ENCODE measurements at places on chromosomes 6 and 20.

DNA sequence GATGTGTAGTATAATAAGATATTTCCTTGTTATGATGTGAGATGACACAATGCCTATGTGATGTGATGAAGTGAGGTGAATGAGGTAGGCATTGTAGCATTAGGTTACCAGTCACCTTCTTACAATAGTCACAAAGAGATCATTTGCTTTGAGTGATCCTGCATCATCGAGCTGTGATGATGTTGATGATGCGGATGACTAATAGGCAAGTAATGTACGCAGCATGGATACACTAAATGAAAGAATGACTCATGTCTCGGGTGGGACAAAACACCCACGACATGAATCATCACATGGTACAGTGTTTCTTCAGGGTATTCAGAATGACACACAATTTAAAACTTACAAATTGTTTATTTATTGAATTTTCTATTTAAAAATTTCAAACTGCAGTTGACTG is 806.3 kb upstream of the GJE1 start:
- DNase-seq = no peak

DNA sequence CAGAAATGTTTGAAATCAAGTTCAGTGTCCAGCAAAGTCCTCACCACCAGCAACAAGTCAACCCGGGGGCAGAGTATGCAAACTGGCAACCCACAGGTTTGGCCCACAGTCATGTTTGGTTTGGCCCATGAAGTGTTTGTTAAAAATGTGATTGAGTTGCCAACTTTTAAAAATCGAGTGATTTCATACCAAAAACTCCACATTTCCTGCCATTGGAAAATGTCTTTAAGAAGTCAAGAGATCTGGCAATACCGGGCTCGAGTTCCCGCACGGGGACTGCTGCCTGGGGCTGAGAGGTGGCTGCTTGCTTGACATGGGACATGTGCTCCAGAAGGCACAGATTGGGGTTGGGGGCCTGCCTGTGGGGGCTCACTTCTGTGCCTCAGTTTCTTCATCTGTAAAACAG is 36.1 kb downstream of the PREX1 start:
- no peak for DNase-seq

DNA sequence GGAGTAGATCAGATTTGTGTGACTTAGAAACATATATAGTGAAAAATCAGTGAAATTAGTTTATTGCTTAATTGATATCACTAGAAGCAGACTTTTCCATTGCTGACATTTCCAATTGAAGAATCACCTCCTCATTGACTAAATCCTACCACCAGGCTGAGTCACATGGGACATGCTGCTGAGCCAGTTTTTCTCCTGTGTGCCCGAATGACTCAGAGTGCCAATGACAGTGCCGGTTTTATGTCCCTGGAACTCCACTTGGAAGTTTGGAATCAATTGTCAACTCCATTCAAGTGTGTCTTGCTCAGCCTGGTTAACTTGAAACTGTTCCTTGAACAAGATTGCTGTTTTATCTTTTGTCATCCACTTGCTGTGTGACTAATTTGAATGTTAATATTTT is 316.1 kb upstream of the PRDM1 start:
- DNase-seq = no peak

GRCh38 chr20:50968289-50968688 is 9.7 kb downstream of the MOCS3 start:
- DNase-seq = no peak

- DNase-seq = no peak
Measured at GRCh38 chr6:158313989-158314388, 1.7 kb downstream of the TULP4 start.

DNA sequence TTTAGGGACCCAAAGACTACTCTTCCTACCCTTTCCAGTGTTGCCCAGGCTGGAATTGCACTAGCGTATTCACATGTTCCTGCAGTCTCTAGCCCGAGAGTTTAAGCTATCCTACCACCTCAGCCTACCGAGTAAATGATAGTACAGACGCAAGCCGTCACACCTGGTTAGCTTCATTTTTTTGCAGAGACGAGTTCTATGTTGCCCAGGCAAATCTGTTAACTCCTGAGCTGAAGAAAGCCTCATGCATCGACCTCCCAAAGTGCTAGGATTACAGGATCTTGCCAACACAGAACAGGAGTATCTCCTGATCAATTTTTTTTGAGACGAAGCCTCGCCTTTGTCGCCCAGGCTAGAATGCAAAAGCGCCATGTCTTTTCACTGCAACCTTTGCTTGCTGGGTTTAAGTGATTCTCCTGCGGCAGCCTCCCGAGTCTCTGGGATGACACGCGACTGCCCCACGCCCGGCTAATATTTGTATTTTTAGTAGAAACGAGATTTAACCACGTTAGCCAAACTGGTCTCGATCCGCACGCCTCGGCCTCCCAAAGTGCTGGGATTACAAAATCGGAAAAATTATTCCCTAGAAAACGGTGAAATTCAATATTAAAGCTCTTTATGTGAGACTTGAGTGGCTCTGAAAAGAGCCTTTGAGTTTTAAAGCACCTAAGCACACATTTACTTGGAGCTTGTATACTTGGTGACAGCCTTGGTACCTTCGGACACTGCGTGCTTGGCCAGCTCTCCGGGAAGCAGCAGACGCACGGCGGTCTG is 128.5 kb downstream of the HFE start:
- DNase-seq = no peak

DNA sequence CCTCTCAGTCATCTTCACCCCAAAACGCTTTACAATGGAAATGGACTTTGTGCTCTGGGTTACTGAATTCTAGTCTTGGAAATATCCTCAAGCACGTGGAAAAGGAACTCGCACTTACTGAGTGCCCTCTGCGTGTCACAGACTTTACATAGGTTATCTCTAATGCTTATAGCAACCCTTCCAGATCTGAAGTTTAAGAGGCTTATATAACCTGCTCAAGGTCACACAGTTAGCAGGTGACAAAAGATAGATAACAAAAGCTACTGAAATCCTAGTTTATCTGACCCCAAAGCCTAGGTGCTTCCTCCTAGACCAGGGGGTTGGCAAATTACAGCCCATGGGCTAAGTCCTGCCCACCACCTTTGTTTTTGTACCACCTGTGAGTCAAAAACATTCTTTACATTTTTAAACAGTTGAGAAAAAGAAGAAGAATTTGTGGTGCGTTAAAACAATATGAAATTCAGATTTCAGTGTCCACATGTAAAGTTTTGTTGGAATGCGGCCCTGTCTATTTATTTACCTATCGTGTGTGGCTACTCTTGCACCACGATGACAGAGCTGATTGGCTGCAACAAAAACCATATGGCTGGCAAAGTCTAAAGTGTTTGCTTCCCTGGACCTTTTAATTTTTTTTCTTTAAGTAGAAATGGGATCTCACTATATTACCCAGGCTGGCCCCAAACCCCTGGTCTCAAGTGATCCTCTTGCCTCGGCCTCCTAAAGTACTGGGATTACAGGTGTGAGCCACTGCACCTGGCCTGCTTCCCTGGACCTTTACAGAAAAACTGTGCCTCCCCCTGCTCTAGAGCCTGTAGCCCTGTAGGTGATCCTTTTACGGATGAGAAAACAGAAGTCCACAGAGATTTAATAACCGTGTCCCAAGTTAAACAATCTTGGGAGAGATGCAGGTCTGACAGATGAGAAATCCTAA is 110.2 kb upstream of the RREB1 start:
- DNase-seq = no peak

- DNase-seq = no peak
Measured at GRCh38 chr20:47667531-47668312, 117.6 kb downstream of the SULF2 start.

GRCh38 chr6:118896339-118897136 is 2.6 kb downstream of the ASF1A start:
- DNase-seq = no peak

DNA sequence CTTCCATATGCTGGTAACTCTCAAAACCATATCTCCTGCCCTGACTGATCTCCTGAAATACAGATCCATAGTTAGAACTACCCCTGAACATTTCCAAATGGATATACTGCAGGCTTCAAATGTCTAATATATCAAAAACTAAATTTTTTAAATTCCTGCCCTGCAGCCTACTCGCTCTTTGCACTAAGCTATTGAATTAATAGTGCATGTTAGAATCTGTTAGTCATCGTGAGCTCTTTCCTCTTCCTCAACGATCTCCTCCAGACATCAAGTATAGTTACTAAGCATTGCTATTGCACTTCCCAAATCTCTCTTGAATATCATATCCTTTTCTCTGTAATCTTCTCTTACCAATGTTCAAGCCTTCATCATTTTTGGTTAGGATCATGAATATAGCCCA is 26.0 kb upstream of the RSPO3 start:
- no peak for DNase-seq

DNA sequence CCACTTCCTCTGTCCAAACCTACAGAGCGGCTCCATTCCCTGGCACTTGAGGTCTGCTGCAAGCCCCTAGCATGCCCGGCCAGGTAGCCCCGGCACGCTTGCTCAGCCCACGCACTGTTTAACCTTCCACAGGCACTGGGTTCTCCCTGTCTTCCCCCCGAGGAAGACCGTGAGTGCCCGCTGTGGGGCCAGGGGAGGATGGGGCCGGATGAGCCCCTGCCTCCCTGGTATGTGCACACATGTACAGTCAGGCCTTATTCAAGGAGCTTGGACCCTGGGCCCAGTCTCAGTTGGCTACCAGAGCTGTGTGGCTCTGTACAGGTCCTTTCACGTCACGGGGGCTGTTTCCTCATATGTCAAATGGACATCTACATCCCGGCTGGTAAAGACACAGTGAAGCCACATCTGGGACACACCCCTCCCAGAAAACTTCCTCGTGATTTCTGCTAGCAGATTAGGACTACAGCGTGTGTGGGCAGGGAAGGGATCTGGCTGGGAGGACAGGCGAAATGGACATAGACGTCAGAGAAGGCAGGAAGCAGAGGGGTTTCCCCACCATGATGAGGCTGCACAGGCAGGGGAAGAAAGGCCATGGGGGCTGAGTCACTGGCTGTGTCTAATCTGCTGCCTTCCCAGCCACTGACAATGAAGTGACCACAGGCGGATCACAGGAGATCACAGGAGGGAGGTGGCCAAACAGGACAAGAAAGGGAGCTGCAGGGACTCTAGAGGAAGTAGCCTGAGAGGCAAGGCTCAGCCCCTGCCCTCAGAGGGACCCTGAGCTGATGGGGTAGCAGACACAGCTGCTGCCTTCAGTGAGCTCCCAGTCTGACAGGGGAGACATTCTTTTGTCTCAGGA is 62.9 kb downstream of the MRPL14 start:
- no peak for DNase-seq

- DNase-seq = no peak
Measured at GRCh38 chr6:63671098-63671754, 35.6 kb downstream of the PHF3 start.

DNA sequence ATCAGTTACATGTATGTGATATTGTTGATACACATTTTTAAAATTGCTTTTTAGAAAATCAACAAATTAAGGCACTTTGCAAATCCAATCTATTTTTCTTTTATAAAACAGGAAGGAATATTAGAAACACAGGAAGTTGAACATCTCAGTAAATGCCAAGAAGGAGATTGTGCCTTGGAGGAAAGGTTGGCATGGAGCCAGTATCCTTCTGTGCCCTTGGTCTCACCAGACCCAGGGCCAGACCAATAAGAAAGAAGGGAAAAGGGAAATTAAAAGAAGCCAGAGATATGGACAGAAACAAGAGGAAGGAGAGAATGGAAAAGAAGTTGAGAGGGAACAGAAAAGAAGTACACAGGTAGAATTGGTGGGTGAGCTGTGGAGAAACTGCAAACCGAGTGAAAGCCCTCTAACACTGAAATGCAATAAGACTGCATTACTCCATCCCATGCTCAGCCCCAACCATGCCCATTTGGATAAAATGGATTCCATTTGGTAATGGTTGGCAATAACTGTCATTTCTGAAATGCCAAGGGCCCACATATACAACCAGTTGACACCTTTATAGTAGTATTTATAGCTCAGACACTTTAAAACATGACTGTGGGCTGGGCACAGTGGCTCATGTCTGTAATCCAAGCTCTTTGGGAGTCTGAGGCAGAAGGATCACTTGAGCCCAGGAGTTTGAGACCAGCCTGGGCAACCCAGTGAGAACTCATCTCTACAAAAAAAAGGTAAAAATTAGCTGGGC is 133.8 kb downstream of the GMPR start:
- DNase-seq = no peak

DNA sequence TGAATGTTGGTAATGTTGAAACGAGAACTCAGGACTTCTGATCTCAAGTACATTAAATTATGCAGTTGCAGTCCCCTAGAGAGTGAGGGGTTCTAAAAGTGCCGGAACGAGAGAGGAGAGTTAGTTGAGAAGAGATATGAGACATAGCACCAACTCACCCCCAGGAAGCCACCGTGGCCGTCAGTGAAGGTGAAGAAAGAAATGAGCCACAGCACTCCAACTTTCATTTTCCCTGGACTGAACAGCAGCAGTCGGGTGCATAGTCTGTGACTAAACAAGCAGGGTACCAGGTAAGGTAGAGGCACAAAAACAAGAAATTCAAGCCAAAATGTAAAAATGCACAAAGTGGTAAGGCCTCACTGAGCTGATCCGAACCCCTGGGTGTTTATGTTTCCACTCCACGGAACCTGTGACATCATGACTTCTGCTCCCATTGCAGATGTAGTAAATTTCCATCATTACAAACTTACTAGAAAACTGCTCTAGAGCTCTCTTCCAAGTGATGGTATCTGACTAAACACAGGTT is 13.2 kb downstream of the ADGRF1 start:
- no peak for DNase-seq

GRCh38 chr6:150004101-150004782 is 21.1 kb downstream of the RAET1L start:
- no peak for DNase-seq

GRCh38 chr20:57829336-57829735 is 119.5 kb upstream of the PMEPA1 start:
- no peak for DNase-seq

- DNase-seq = no peak
Measured at GRCh38 chr6:108441141-108441540, 119.6 kb upstream of the FOXO3 start.

- DNase-seq = no peak
Measured at GRCh38 chr6:34982424-34982852, 93.4 kb downstream of the ANKS1A start.

DNA sequence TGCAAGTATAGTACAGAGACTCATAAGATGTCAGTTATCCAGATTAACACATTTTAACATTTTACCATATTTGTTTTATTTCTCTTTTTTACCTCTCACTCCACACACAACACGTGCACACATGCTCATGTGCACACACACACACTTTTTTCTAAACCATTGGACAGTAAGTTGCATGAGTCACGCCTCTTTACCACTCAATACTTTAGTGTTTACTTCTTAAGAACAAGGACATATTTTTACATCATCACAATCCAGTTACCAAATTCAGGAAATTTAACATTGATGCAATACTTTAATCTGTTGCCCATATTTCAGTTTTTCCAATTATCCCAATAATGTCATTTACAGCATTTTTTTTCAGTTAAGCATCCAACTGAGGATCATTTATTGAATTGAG is 109.0 kb downstream of the RIN2 start:
- DNase-seq = no peak

DNA sequence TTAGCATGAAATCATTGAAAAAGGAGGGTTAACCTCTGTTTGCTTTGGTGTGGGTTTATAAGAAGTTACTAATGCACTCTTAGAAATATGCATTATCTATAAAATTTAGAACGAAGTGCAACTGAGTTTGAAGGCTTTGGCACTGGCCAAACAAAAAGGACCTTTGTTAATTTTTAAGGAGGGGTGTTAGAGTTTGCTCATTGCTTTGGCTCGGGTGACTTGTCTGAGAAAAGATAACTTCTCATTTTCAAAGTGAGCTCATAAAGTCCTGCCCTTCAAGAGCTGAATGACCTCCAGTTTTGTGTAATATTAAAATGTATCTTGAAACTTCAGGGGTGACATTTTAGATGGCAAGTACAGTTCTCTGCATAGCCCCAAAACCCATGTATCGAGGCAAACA is 25.9 kb downstream of the NEDD9 start:
- no peak for DNase-seq

GRCh38 chr6:1015825-1016224 is 296.1 kb upstream of the FOXQ1 start:
- no peak for DNase-seq

Data from cortex of kidney (tissue), 1 donor.